ENCODE measurements at places on chromosomes 13 and 19.

DNA sequence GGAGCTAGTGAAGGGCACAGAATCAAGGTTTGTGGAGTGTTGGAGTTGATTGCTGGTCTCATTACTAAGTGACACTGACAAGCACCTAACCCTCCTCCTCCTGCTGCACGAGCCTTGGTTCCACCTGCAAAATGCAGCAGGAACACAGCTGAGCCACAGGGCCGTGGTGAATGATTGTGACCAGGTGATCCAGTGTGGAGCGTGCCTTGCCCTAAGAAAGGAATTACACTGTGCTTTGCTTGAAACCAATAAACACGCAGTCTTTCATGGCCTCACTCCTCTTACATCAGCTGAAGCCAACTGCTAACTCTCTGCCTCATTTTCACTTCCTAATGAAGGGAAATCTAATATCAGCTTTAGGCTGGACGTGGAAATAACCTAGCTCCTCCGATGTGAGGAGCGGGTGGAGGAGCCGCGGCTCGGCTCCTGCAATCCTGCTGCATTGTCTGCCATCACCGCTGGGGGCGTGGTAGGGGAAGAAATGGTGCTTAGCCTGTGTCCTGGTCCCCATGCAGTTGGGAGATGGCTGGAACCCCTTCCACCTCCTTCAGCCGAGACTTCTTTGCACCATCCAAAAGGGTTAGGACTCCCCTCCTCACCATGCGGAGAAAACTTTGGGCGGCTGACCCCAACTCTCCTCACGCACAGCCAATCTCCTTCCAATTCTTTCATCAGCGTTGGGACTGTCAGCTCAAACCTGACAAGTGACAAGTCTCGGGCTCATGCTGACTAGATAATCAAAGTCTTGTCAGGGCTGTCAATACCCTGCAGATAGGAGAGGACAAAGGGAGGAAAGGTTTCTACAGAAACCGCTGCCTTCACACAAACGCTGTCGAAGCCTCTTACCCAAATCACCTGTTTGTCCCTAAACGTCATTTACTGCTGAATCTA is 427.9 kb downstream of the ZNF536 start:
- peak; percentile 83 for DNase-seq

GRCh38 chr19:28519218-28519779 is 693.7 kb downstream of the UQCRFS1 start:
- no peak for DNase-seq

DNA sequence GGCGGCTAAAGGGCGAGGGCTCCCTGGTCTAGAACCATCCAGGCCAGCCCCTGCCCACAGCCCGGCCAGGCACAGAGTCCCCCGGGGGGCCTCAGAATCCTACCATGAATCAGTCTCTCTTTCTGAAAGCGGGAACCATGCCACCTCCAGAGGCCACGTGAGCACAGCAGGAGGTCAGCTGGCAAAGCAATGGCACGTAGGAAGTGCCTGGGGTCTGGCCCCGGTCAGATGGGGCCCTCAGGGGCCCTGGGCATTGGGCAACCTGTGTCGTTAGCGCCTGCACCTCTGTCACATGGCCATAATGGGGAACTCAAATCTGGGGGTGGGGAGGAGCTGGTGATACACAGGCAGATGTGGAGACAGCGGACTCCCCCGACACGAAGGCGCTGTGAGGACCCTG is 8.8 kb downstream of the MFSD12 start:
- no peak for DNase-seq

DNA sequence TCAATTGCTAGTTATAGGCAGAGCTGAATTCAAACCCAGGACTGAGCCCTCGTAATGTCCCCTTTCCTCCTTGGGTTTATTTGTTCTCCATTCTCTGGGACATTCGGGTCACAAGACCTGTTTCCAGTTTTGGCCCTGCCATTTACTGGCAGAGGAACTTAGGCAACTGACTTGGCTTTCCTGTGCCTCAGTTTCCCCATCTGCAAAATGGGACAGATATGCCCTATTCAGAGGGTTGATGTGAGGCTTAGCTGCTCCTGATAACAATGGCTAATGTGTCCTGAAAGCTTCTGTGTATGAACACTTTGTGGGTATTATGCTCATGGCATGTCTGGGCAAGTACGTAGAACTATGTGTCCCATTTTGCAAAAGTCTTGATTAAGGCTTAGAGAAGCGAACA is 996 bp downstream of the ZNF524 start:
- no peak for DNase-seq

Data from cardiac septum (tissue), 1 donor.